Mesenchymal stem cell (in vitro differentiated cells and primary cell): ENCODE measurements at places on chromosomes 12 and 14.

- no peak overlapping the region for H3K27ac ChIP-seq
- peaks cover 2% of the 10 kb centered on the region for H3K4me1 ChIP-seq
- DNase-seq = peak; percentile 58
- H3K4me3 ChIP-seq = no peak overlapping the region
- H3K36me3 ChIP-seq = no peaks in the 10 kb centered on the region
These were observed 100.8 kb downstream of the CCER1 start for GRCh38 chr12:90854136-90854689.

- no peaks in the 10 kb centered on the region for H3K27me3 ChIP-seq
- no peaks in the 10 kb centered on the region for H3K4me1 ChIP-seq
- H3K27ac ChIP-seq = no peak overlapping the region
- no peaks in the 10 kb centered on the region for H3K36me3 ChIP-seq
- DNase-seq = no peak
These were observed 164.8 kb upstream of the NRXN3 start for GRCh38 chr14:78005325-78005724.

- peak within 1 kb of the TSS; percentile 91 for H3K4me3 ChIP-seq
- no peaks in the 10 kb centered on the region for H3K27me3 ChIP-seq
- peak within 1 kb of the TSS; percentile 72 for H3K27ac ChIP-seq
- peaks cover 16% of the 10 kb centered on the region for H3K4me1 ChIP-seq
- DNase-seq = peak; percentile 83
These were observed at the start of gene CKAP4 for GRCh38 chr12:106247674-106248311. Gene CKAP4 (minus strand): TSS chr12:106248020. CDS start chr12:106247851, 169 bp downstream.

DNA sequence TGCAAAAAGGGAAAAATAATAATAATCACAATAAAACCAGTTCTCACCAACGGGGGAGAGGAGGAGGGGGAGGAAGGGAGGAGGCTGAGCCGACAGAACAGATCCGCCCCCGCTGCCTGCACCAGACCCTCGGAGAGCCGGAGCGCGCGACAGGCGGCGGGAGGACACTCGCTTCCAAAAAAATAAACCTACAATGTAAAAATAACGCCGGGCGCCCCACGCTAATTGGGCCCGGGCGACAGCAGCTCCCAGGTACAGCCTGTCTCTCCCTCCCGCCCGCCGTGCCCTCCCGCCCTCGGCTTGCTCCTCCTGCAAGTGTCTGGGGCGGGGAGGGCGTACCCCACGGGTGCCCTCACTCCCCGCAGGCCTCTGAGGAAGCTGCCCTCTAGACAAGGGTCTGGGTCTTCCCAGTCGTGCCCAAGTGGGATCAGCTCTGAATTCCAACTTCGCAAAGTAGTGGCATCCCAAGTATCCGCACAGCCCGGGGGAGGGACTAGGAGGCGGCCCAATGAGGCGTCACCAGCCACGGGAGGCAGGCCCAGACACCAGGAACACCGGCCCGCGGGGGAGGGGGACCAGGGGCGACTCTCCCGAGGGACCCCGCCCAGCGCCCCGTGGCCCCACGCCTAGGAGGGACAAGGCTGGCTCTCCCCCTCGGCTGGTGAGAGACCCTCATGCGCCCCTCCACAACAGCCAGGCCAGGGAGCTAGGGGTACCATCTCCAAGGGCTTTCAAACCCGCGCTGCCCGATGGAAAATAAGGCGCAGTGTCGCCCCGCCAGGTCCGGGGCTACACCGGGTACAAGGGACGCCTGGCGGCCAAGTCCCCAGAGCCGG, 1.0 kb downstream of the NCOR2 start:
- peak overlapping the region; percentile 91 for H3K4me3 ChIP-seq
- peak overlapping the region; percentile 94 for H3K27ac ChIP-seq
- H3K27me3 ChIP-seq = no peaks in the 10 kb centered on the region
- DNase-seq = peak; percentile 88
- peaks cover 12% of the 10 kb centered on the region for H3K36me3 ChIP-seq

DNA sequence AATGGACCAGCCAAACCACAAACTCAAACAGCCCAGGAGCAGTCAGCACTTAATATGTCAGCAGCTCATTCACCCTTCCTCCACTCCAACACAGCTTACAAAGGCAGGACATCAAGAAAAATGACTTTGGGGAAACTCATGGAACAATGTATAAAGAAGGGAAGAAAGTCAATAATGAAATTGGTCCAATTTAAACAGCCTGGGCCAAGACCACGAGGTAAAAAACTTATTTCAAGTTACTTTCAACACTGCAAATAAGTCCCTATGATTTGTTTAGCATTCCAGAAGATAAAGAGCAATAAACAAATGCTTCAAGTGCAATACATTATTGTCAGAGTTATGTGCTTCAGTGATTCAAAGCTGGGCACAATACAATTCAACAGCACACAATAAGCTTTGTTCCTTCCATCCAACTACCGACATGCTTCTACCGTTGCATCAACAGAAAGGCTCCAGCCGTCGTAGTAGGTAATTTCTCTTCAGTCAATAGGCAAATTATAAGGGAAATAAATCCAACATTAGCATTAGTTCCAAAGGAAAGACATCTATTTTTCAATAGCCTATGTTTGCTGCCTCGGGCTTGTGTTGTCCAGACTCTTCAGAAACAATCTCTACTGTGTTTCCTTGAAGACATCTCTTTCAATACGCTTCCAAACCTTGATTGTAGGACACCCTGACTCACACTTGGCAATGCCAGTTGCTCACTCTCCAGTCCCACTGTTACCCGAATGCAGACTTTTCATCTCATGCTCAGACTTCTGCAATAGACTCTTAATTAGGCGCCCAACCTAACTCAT, 225.7 kb downstream of the NUAK1 start:
- peak; percentile 48 for DNase-seq
- no peak overlapping the region for H3K27ac ChIP-seq
- H3K36me3 ChIP-seq = no peaks in the 10 kb centered on the region
- no peaks in the 10 kb centered on the region for H3K27me3 ChIP-seq
- no peak overlapping the region for H3K4me3 ChIP-seq

GRCh38 chr12:11651785-11652184, 2.3 kb downstream of the ETV6 start:
- no peaks in the 10 kb centered on the region for H3K27me3 ChIP-seq
- H3K27ac ChIP-seq = peak overlapping the region; percentile 27
- DNase-seq = no peak
- peak overlapping the region; percentile 97 for H3K4me3 ChIP-seq
- no peaks in the 10 kb centered on the region for H3K36me3 ChIP-seq

GRCh38 chr12:88951177-88951576, 370.9 kb upstream of the KITLG start:
- H3K27me3 ChIP-seq = no peaks in the 10 kb centered on the region
- H3K4me3 ChIP-seq = no peak overlapping the region
- DNase-seq = no peak
- peak overlapping the region; percentile 16 for H3K27ac ChIP-seq

- no peaks in the 10 kb centered on the region for H3K27me3 ChIP-seq
- peaks cover 2% of the 10 kb centered on the region for H3K4me1 ChIP-seq
- no peak overlapping the region for H3K27ac ChIP-seq
- no peak for DNase-seq
- no peak overlapping the region for H3K4me3 ChIP-seq
These were observed 14.2 kb upstream of the NEK9 start for GRCh38 chr14:75141062-75141461.

DNA sequence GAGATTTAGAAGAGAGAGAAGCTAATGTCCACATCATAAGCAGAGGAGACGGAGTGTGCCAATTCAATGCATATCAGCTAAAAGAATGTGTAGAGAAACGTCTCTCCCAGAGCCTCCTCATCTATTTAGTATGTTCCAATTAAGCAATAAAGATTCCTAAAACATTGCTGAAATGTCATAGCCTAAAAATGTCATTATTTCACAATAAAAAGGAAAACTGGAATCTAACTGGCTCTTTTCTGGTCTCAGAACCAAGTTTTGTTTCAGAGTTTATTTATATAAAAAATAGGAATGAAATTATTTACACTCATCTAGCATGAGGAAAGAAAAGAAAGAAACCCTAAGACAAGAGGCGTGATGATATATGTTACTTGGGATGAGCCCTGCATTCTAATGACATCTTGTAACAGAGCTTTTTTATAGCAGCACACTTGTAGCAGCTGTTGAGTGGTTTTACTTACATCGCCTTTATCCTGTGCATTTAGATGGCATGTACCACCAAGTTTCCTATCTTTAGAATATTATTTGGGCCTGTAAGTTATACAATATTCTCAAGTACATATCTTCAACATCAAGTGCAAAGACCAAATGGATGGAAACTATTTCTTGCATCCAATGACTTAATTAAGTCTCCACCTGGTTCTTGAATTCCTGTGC, 266.3 kb upstream of the PRKD1 start:
- H3K4me3 ChIP-seq = no peak overlapping the region
- no peaks in the 10 kb centered on the region for H3K27me3 ChIP-seq
- H3K36me3 ChIP-seq = no peaks in the 10 kb centered on the region
- no peak overlapping the region for H3K27ac ChIP-seq
